ENCODE measurements at places on chromosomes 2 and 18.

- DNase-seq: no peak
Measured at GRCh38 chr18:6389005-6389404, 25.7 kb downstream of the L3MBTL4 start.

DNA sequence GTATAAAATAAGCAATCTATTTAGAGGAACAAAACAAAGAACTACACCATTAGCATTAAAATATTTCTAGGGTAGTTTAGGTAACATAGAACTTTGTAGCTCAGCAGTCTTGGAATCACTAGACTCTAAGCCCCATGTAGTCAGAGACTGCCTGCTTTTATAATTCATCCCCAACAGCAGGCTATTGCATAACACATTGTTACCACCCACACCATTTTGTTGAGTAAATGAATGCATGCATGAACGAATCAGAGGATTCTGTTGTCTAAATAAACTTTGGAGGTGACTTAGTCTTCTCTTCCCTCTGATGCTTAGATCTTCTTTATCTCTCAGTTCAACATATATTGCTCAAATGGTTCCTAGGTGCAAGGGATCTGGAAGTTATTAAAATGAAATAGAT is 167.6 kb upstream of the TNP1 start:
- DNase-seq: no peak

- DNase-seq: no peak
Measured at GRCh38 chr18:26655525-26656430, 107.4 kb upstream of the KCTD1 start.

- no peak for DNase-seq
Measured at GRCh38 chr2:230773039-230773773, 60.6 kb downstream of the CAB39 start.

DNA sequence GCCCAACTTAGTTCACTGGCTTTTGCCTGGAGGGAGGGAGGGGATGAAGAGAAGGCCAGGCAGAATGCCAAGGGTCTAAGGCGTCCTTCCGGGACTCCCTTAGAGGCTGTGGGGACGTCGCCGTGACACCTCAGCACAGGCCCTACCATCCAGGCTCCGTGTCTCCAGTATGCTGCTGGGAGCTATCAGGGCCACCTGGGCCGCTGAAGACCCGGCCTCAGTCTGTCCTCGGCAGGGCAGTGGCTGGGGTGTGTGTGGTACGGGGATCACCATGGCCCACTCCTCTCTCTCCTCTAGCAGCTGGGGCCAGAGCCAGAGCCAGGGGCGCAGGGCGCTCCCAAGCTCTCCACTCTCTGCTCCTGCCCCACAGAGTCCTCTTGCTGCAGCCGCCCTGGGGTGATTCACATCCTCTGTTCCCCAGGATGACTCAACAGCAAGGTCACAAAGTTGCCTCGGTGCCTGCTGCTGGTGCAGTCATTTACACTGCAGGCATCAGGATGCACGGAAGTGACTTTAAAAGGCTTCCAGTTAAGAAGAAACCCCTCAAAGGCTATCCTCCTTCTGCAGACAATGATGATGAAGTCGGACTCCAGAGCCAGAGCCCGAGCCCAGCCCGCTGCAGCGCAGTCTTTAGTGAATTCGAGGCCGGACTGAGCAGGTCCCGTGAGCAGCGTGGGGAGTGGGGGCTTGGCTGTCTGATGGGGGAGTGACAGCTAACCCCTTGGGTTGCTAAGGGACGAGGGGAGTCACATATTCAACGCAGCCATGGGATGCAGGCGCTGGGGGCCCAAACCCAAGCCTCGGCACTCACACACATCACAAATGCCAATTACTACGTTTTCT is 31.9 kb downstream of the SNORC start:
- peak; percentile 60 for DNase-seq
